Esophagus squamous epithelium (tissue), 5 donors: ENCODE measurements at places on chromosomes 4 and X.

- no peak for DNase-seq
These were observed 578.2 kb downstream of the KLHL13 start for GRCh38 chrX:117538178-117539089.

DNA sequence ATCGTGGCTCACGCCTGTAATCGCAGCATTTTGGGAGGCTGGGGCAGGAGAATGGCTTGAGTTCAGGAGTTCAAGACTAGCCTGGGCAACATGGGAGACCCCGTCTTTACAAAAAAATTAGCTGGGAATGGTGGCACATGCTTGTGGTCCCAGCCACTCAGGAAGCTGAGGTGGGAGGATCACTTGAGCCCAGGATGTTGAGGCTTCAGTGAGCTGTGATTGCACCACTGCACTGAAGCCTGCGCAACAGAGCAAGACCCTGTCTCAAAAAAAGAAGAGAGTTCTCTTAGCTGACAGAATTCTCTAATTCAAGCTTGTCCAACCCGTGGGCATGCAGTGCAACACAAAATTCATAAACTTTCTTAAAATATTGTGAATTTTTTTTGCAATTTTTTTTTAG, 95.6 kb upstream of the CBR4 start:
- DNase-seq, result no peak

DNA sequence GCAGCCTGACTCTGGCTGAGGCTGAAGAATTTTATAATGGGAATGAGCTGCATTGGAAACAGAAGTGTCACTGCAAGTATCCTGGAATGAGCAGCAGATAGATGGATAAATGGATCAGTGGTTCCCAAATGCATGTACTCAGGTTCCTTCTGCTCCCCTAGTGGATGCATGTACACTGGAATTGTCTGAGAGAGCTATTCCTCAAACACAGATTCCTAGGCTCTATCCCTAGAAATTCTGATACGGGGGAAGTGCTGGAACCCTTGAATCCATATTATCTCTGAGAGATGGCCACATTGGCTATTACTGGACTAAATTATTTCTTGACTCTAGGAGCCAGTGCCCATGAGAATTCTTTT, 64.8 kb downstream of the TMEM131L start:
- no peak for DNase-seq

DNA sequence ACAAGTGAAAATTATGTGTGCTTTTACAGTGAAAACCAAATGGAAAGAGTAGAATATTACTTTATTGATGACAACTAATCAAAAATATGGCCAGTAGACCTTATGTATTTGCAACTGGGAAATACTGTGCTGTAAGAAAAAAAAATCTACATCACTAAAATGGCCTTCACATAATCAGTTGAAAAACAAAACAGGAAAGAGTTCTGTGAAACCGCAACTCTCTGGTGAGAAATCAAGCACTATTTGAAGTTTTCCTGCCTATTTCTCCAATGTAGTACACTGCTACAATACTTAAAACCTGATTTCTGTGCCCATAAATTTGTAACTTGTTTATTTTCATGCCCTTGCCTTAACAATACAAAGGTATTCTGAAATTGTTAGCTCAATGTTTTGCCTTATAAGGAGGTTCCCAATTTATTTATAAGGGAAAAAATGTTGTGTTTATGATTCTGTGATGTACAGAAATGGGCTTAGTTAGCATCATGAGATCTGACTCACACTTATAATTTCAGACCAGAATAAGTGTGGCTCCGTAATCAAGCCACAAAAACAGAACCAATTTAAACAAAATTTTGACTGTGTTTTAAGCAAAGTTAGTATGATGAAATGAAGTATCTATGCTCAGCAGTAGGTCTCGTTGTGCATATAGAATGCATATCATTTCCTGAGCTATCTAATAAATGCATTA, 147.1 kb downstream of the FAT4 start:
- DNase-seq, result no peak

GRCh38 chr4:4327652-4328121, 37.6 kb downstream of the ZBTB49 start:
- no peak for DNase-seq

GRCh38 chr4:160927311-160927710, 1236.5 kb downstream of the FSTL5 start:
- DNase-seq, result no peak

- no peak for DNase-seq
These were observed 84.7 kb upstream of the RAPGEF2 start for GRCh38 chr4:159018062-159018629.

DNA sequence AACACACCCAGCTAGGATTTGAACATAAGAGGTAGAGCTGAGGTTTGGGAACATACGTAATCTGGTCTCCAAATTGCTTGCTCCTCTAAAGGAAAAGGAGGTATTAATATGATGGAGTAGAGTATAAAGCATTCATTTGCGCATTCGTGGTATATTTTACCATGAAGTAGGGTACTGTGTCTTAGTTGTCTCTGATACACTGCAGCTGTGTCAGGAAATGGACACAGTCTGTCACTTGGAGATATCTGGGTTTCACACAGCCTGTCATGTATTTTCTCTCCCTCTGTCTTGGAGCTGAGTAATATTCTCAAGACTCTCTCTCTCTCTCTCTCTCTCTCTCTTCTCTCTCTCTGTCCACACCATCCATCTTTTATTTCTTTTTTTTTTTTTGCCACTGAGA, 274.8 kb upstream of the UGT8 start:
- no peak for DNase-seq

DNA sequence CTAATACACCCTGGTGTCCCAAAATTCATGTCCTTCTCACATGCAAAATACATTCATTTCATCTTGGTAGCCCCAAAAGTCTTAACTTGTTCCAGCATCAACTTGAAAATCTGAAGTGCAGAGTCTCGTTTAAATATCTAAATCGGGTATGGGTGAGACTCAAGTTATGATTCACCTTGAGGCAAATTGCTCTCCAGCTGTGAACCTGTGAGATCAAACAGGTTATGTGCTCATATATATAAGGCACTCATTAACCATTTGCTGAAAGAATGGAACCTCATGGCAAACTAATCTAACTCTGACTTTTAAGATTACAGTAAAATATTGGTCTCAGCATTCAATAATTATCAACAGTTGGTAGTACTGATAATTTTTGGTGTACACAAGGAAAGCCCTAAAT, 55.5 kb downstream of the PDLIM5 start:
- DNase-seq, result no peak

DNA sequence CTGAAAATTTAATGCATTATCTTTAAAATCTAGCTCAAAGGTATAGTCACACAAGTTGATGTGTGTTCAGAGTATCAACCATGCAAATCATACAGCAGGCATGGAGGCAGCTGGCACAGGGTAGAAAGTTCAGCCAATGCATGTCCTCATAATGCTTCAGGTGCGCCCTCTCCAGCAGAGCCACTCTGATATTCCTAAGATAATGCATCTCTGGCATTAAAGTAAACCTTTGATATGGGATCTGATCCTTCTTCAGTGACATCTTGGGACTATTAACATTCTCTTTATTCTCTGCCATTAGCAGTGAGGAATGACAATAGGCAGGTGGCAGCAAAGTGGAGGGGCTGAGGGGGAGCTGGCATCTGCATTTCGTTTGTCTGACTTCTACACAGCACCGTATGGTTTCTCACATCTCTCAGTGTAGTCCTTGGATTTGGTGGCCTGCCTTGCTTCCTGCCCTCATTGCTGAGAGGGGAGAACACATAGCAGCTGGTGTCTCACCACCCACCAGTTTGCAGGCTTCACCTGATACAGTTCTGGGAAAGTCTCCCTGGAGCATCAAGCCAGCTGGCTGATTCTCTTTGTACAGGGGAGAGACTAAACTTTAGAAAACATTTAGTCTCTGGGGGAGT, 168.7 kb upstream of the TBC1D9 start:
- DNase-seq, result no peak

DNA sequence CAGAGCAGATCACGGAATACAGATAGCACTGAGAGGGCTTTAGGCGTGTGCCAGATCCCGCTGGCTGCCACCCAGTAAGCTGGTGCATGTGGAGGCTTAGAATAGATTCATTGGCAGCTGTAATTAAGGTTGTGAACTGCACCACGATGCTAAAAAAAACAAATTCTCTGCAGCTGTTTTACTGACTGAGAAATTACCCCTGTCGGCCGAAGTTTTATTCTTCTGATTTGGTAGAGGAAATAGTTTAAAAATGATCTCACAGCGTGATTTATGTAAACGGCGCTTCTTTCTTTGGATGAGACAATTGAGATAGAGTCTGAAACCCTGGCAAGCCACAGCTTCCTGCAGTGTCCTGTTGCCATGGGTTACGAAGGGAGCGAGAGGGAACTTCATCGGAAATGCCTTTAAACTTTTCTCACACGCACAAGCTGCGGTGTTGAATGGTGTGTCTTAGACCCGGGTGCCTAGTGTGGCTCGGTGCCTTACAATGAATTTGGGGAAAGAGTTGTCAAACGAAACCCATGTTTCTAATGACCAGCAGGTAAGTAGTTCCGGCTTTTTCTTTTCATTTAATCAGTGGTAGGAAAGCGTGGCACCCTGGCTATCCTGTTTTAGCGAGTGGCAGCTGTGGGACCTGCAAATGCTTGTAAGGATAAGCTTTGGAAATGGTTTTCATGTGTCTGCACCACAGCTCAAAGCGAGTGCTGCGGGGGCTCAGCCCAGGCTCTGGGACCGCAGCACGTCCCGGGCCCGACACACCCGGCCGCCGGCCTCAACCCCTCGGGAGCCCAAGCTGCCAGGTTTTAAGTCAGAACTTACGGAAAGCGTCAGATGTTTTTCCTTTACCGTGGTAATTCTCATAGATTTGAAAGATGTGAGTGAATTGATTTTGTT, 71.7 kb upstream of the HGFAC start:
- no peak for DNase-seq

DNA sequence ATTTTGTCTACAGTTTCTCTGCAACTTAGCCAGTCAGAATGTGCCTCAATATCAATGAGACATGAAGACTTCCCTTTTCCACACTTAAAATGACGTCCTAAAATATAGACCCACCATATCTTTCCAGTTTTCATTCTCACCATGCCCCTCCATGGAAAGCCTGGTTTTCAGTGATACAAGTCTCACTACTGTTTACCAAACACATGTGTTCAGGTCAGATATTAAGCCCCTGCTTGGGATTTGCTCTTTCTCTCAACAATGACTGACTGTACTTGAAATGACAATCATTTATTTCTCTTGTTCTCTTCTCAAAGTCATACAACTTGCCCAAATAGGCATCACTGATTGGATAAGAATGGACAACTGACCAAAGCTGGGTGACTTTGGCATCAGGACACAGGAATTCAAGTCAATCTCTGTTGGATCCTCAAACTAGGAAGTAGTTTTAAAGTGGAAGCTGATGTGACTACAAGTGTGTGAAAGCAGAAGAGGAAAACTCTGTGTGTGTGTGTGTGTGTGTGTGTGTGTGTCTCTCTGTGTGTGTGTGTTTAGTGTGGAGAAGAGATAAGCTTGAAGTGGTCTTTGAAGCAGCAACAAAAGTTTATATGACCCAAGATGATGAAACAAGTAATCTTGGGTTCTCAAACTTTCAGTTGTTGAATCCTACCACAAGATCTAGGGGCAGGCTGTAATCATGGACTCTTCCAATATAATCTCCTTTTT, 217.4 kb upstream of the FGF13 start:
- DNase-seq, result no peak

GRCh38 chr4:6955261-6955911, 45.8 kb downstream of the TBC1D14 start:
- DNase-seq, result no peak

- no peak for DNase-seq
These were observed 620.2 kb upstream of the BOD1L1 start for GRCh38 chr4:14247767-14248166.

DNA sequence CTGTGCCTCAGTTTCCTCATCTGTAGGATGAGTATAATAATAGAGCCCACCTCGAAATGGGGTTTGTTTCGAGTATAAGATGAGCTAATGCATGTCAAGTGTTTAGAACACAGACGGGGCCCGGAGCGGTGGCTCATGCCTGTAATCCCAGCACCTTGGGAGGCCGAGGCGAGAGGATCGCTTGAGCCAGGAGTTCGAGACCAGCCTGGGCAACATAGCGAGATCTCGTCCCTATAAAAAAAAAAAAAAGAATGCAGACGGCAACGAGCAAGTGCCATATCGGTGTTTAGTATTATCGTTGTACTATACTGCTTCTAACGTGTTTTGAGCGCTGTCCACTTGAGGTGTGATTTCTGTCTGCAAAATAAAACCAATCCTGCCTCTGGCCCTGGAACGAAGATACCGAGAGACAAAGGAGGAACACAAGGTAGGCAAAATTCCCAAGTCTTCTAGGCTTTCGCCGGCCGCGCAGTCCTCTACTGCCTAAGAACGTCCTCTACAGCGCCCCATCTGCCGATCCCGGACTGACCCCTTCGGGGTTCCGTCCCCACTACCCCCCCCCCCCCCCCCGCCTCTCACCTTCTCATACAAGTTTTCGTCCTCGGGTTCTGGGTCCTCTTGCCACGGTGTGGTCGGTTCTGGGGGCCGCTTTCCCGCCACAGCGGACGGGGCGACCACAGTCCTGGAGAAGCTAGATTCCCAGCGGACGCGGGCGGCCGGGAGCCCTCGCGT, 442 bp downstream of the NDUFB11 start:
- DNase-seq, result no peak

- DNase-seq, result no peak
These were observed 65.1 kb downstream of the KDM6A start for GRCh38 chrX:44938111-44938510.

- DNase-seq, result no peak
These were observed 200.0 kb downstream of the BCOR start for GRCh38 chrX:39897741-39898097.

GRCh38 chr4:79561751-79562150, 153.7 kb upstream of the GK2 start:
- DNase-seq, result no peak

DNA sequence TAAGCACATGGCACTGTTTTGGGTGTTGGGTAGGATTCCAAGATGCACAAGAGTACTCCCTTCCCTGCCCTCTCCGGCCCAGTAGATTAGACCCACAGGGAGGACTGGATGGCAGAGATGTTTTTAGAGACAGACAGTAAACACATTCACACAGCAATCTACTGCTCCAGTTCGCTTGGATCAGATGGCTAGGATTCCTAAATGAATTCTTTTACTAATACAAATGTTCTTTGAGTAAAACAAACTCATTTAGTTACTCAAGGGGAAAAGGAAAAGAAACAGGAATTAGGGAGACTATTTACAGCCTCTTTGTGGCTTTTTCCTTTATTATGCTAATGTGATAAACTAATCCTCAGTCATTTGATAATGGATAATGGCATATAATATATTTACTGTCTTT, 5.9 kb downstream of the SNX25 start:
- no peak for DNase-seq

DNA sequence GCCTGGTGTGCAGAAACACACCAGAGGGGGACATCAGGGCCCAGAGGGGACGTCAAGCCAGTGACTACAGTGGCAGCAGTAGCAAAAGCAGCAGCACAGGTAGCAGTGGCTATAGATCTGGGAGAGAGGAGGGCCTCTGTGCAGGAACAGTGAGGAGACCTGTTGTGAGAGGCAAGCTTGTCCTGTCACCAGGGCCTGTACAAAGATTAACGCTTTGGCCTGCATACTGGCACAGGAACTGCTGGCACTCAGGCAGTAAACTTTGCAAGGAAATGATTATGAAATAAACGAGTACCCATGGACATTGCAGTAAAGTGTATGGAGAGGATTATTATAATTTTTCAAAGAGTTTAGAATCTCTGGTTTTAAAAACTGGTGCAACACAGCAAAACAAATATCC, 5.5 kb upstream of the PHF8 start:
- DNase-seq, result no peak

GRCh38 chr4:3387154-3387942, 54.4 kb upstream of the HGFAC start:
- no peak for DNase-seq

- DNase-seq, result no peak
These were observed 228.0 kb downstream of the RASL11B start for GRCh38 chr4:53089936-53090729.
